ENCODE measurements at places on chromosomes 1 and 21.

DNA sequence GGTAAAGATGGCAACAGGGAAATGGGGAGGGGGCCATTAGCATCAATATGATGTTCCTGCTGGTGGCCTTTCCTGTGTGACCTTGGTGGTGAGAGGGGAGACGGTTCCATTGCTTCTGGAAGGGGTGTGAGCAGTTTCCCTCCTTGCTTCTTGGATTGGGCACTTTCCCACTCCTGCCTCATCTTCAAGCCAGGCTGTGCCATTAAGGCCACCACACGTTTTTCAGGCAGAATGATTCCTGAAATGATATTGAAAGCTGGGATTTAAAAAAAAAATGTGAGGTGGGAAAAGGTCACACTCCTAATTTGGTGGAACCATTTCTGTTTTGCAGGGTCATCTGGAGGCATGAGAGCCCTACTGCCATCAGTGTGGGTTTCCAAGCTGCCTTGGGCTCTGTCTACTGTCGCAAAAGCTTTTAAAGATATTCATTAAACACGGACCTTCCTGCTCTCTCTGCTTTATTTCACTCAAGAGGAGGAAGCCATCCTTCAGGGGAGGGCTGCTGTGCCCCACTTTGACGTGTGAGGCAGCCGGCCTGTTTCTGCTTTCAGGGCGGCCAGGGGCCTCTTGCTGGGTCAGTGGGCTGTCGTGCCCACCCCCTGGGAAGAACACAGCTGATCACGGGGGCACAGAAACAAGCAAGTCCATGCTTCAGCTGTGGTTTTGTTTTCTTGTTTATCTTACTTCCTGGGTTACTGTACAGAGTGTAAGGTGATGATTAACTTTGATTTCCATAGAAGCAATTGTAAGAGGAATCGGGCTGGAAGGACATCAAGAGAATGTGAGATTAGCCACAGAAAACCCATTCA lies 8.0 kb downstream of the RIIAD1 start:
- no peak for DNase-seq

DNA sequence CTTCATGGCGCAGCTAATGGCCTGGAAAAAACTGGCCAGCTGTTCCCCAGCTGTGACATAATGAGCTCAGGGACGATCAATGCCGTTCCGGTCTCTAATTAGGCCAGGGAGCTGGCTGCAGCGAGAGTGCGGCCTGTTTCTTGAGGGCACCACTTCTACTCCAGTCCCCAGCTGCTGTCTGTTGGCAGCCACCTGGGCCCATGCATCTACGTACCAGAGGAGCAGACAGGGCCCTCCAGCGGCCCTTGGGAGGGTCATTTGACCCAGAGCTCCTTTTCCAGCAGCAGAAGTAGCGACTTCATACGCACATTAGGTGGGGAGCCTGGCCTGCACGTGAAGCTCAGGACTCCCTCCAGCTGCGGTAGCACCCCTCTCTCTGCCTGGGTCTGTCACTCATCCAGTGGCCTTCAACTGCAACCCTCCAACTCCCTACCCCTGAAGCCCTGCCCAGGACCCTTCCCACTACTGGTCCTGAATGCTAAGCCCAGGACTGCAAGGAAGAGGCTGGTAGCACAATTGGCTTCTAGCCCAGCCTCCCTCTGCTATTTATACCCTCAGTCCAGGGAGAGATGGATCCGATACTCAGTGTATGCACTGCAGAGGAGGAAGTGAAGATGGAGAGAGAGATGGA lies 9.1 kb upstream of the GPR61 start:
- no peak for DNase-seq

DNA sequence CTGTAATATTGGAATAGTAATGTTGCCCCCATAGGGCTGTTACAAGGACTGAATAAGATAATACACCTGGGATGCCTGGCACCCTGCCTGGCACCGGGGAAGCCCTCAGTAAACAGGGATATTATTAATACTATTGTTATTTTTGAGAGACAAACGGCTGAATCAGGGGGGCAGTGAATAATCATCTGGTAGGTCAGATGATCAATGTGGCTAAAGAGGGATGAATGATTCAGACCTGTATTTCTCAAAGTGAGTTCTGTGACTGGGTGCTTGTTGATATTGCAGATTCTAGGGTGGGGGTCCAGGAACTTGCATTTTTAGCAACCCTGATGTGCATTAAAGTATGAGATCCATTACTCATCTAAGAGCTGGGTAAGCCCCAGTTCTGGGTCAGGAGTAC lies 46.2 kb upstream of the BCL10 start:
- no peak for DNase-seq

GRCh38 chr1:115170961-115171392 lies 81.7 kb upstream of the TSPAN2 start:
- DNase-seq: no peak

- DNase-seq: no peak
Observed at GRCh38 chr1:46131093-46131492, 1.3 kb downstream of the PIK3R3 start.

- no peak for DNase-seq
Observed at GRCh38 chr1:42259059-42259738, 75.8 kb downstream of the FOXJ3 start.
